NCI-H524 (cell line): ENCODE measurements at places on chromosomes 6 and 20.

- no peak for DNase-seq
These were observed at the start of gene ENPP3 for GRCh38 chr6:131636880-131637792. Gene ENPP3, plus strand, starts transcription at chr6:131637302. Its CDS starts 83 bp downstream, at chr6:131637385.

DNA sequence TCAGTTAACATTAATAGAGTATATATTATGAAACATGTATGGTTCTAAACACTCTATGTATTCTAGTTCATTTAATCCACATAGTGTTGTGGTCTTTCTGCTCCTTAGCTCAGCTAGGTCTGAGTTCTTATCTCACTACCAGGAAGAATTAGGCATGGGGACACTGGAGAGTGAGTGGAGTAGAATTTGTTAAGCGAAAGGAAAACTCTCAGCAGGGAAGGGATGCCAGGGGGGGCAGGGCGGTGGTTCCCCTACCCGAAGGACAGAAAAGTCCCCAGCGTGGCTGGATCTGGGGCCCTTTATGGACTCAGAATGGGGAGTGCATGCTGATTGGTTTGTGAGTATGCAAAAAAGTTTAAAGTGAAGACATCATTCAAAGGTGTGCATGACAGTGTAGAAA is 727.5 kb downstream of the TBC1D32 start:
- no peak for DNase-seq

- no peak for DNase-seq
These were observed 27.4 kb downstream of the CBLN4 start for GRCh38 chr20:55977690-55978459.

GRCh38 chr6:112202639-112203341 is 51.6 kb downstream of the LAMA4 start:
- DNase-seq, result peak; percentile 96

DNA sequence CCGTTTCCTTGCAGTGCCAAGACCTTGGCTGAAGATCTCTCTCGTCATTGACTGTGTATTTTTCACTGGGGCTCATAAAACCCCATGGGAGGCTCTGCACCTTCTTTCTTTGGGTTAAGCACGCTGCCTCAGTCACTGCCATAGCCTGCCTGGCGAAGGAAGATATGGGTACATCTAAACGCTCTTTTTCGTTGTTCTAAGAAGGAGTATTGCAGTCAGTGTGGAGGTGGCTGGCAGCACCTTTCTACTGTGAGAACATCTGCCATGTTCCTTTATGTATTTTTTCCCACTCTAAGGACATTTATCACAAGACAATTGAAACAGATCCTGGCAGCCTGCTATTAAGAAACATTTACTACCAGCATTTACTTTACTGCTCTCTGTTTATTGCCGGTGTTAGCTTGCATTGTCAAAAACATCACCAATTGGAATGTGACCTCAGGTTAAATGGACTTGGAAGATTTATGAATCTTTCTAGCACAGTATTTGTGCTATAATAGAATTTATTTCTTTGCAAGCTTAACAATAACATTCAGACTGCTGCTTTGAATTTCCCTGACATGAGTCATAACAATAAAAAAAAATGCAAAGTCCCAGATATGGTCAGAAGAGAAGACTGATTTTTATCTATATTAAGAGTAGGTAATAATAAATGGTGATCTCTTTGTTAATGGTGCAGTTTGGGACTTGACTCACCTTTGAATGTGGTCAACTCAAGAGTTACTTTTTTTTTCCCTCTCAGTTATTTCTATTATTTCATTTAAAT is 62.2 kb upstream of the CLDN20 start:
- no peak for DNase-seq

DNA sequence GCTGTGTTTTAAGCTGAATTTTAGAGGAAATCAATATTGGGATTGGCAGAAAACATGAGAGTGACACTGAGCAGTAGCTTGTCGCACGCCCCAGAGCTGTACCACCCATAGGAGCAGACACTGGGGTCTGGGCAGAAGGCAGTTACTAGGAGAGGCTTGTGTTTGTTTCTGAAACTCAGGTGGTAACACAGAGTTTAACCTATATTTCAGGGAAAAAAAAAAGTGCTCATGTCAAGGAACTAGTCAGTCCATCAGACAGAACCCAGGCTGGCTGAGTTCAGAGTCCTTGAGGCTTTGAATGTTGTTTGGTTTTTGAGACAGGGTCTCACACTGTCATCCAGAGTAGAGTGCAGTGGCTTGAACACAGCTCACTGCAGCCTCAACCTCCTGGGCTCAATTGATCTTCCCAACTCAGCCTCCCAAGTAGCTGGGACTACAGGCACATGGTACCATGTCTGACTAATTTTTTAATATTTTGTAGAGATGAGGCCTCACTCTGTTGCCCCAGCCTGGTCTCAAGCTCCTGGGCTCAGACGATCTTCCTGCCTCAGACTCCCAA is 6.6 kb downstream of the SLC22A1 start:
- DNase-seq, result no peak

GRCh38 chr20:24544371-24544770 is 74.9 kb downstream of the SYNDIG1 start:
- no peak for DNase-seq
